ENCODE measurements at places on chromosomes 7 and 10.
A peak's percentile ranks its signal among the peaks of the same experiment; 100 is the strongest.

DNA sequence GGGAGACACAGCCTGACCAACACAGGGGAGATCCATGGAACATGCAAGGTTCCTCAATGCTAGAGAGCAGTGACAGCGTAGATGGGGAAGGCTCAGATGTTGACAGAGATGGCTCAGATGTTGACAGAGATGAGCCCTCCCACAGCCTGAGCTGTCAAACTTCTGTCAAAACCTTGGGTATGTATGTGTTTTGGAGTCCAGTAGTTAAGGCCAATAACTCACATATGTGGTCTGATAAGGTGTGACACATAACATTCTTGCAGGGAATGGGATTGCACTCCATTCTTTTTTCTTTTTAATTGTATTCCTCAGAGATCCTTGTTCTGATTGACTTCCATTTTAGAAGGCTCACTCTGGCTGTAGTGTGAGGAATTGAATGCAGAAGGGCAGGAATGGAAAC is 136.3 kb downstream of the C1GALT1 start:
- no peaks in the 10 kb centered on the region for H3K36me3 ChIP-seq
- H3K4me3 ChIP-seq, result no peak overlapping the region
- H3K27ac ChIP-seq, result no peak overlapping the region
- H3K4me1 ChIP-seq, result no peaks in the 10 kb centered on the region
- no peaks in the 10 kb centered on the region for H3K27me3 ChIP-seq

DNA sequence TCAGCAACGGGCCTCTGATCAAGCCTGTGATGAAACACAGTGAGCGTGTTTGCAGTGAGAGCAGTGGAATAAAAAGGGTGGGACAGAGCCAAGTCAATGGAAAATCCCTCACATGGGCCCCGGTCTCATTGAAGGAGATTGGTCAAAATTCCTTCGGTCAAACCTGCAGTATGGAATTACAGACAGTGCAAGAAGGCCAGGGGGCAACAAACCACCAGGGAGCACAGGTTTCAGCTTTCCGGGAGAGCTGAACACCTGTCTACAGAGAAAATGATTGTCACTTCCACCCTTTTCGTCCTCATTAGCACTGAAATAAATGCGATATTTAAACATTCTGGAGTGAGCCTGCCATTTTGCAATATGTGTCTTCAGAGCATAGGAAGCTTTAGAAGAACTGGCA is 92.9 kb downstream of the GPR26 start:
- H3K27ac ChIP-seq, result no peak overlapping the region
- H3K27me3 ChIP-seq, result no peaks in the 10 kb centered on the region
- no peak overlapping the region for H3K4me3 ChIP-seq
- DNase-seq, result no peak

- no peak overlapping the region for H3K27ac ChIP-seq
- H3K4me3 ChIP-seq, result no peak overlapping the region
- H3K27me3 ChIP-seq, result no peaks in the 10 kb centered on the region
- DNase-seq, result no peak
- H3K36me3 ChIP-seq, result no peaks in the 10 kb centered on the region
Measured at GRCh38 chr10:119863951-119864565, 8.6 kb downstream of the MCMBP start.

DNA sequence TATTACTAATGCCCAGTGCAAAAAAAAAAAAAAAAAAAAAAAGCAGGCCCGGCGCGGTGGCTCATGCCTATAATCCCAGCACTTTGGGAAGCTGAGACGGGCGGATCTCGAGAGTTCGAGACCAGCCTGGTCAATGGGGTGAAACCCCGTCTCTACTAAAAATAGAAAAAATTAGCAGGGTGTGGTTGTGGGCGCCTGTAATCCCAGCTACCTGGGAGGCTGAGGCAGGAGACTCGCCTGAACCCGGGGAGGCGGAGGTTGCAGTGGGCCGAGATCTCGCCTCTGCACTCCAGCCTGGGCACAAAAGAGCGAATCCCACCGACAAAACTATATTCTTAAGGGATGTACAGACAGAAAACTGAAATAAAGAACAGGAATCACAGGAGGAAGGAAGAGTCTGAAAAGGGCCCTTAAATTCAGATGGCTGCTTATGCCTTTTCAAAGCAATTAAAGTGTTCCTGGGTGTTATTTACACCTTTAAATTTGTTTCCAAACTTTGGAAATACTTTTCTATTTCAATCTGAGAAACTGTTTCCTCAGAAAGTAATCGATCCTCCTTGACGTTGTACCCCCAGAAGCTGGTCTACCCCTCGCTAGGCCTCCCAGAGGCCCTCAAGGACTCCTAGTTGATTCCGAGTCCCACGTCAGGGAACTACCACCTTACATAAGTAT is 2.0 kb upstream of the KMT2E start:
- H3K27ac ChIP-seq, result peak overlapping the region; percentile 99
- peak overlapping the region; percentile 97 for H3K4me3 ChIP-seq
- H3K4me1 ChIP-seq, result peaks cover 29% of the 10 kb centered on the region
- H3K27me3 ChIP-seq, result no peaks in the 10 kb centered on the region
- peaks cover 3% of the 10 kb centered on the region for H3K36me3 ChIP-seq
- DNase-seq, result no peak

GRCh38 chr7:91128683-91129348 is 135.4 kb upstream of the FZD1 start:
- no peak for DNase-seq
- no peak overlapping the region for H3K4me3 ChIP-seq

DNA sequence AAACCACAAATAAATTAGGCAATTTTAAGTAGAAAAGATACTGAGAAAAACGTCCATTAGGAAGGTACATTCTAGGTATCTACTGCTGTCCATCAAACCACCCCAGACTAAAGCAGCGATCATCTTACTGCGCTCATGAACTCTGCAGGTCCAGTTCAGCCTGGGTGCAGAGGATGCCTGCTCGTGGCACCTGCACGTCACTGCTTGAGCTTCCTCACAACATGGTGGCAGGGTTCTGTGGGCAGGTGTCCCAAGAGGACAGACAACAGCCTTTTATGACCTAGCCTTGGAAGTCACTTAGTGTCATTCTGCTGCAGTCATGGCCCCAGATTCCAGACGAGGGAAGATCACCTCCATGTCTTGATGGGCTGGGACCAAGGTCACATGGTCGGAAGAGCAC is 93.4 kb downstream of the MICALL2 start:
- no peaks in the 10 kb centered on the region for H3K36me3 ChIP-seq
- H3K4me1 ChIP-seq, result no peaks in the 10 kb centered on the region
- no peak overlapping the region for H3K4me3 ChIP-seq

DNA sequence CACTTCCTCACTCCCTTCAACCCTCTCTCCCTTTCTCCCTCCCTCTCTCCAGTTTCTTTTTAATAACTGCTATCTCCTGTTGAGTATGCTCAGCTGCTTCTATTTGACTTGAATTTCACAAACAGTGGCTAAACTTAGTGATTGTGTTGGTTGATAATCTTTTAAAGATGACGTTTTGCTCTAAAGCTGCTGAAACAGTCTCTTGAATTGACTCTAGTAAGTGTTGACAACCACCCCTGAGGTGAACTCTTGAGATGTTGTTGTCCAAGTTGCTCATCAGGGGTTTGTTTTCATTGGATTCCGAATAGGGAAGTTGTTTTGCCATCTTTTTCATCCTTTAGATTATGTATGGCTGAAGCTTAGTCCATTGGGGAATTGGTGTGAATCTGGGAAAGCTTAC is 176.2 kb downstream of the TWIST1 start:
- no peaks in the 10 kb centered on the region for H3K4me1 ChIP-seq
- H3K27me3 ChIP-seq, result no peaks in the 10 kb centered on the region
- DNase-seq, result no peak
- no peak overlapping the region for H3K27ac ChIP-seq

DNA sequence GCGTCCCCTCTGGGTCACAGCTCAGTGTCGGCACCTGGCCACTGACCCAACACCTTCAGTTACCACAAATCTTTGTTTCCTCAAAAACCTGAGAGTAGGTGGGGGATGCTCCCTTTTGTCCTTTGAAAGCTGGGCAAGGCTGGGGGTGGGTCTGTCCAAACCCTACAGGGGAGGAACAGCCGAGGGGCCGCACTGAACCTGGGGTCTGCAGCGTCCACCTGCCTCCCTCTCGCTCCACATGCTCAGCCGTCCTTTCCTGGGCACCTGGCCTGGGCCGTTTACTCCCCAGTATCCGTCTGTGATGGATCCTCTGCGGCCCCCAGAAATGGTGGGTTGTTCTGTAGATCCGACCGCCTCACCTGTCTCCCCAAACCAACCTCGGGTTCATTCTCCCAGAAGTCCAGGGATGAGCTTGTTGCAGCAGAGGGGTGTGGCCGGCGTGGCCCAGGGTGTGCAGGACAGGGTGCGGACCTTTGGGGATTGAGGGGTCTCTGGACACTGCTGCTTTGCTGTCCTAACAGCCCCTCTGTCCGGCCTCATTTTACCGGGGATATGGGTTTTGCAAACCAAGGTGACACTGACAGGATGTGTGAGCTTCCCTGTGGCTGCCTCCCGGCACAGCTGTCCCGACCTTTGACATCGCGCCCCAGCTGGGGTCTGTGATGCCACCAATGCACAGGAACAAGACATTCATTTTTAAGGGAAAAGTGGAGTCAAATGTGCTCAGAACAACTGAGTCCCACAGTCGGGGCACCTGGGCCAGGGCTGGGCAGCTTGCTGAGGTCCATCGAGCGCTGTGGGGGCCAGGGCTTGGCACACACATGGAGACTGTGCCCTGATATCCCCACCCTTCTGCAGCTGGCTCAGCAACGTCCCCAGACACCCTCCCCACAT is 115.9 kb downstream of the VIPR2 start:
- DNase-seq, result no peak
- peaks cover 10% of the 10 kb centered on the region for H3K27me3 ChIP-seq
- no peaks in the 10 kb centered on the region for H3K36me3 ChIP-seq
- no peak overlapping the region for H3K4me3 ChIP-seq

DNA sequence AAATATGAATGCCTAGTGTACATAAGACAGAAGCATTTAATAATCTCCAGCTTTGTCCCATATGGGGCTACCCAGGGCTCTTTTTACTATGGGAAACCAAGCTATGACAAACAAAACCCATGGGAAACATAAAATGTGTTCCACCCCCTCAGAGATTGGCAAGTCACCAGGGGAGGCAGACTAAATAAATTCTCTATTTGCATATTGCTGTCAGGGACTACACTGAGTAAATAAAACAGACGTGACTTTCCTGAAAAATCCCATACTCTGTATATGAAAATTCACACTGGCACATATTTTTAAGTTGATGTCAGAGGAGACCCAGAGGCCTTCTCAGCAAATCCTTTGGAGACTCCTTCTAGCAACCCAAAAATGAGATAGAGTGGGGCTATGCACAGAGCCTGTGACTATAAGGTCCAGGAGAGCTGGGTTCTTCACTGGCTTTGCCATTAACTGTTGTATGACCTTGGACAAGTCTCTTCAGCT is 44.0 kb upstream of the HPSE2 start:
- peaks cover 7% of the 10 kb centered on the region for H3K27me3 ChIP-seq
- no peaks in the 10 kb centered on the region for H3K36me3 ChIP-seq
- no peak overlapping the region for H3K4me3 ChIP-seq
- DNase-seq, result no peak

GRCh38 chr10:58661336-58661735 is 148.7 kb downstream of the BICC1 start:
- DNase-seq, result no peak
- no peaks in the 10 kb centered on the region for H3K27me3 ChIP-seq
- H3K4me1 ChIP-seq, result no peaks in the 10 kb centered on the region
- no peaks in the 10 kb centered on the region for H3K36me3 ChIP-seq

DNA sequence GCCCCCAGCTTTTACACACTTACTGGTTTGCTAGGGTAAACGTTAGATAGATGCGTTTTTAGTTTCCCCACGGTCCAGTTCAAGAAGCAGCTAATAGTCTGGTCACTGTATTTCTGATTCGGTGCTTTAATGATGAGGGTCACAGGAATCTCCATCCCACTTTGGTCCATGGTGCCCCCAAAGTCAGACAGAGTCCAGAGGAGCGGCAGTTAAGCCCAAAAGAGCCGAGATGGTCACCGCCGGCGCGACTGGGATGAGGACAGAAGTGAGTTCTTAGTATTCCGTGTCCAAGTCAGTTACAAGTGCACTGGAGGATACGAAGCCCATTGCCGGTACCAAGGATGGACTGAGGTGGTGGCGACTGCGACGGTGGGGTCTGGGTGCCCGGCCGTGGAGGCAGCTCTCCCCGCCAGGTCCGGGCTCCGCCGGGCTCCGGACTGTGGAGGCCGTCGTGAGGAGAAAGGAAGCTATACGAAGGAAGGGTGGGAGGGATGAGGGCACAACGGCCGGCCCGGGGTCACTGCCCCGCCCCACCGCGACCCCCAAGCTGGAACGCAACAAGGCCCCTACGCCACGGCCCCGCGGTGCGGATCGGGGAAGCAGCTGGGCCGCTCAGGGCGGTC is 663 bp downstream of the HERPUD2 start:
- DNase-seq, result peak; percentile 23
- no peaks in the 10 kb centered on the region for H3K27me3 ChIP-seq
- H3K27ac ChIP-seq, result peak overlapping the region; percentile 95
- peaks cover 35% of the 10 kb centered on the region for H3K4me1 ChIP-seq
- H3K36me3 ChIP-seq, result peaks cover 2% of the 10 kb centered on the region

DNA sequence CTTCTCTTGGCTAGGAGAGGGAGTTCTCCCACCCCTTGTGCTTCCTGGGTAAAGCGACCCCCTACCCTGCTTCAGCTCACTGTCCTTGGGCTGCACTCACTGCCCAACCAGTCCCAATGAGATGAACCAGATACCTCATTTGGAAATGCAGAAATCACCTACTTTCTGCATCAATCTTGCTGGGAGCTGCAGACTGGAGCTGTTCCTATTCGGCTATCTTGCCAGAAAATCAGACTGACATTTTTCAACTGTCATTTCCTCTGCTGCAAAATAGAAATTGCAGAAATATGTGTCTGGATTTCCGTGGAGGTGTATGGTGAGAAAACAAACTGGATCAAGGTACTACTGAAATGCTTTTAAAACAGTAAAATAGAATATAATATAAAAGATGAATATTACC is 43.0 kb upstream of the CYP2C18 start:
- H3K4me3 ChIP-seq, result no peak overlapping the region
- no peak for DNase-seq
- no peak overlapping the region for H3K27ac ChIP-seq

GRCh38 chr7:46811529-46811928 is 770.4 kb downstream of the TNS3 start:
- H3K27ac ChIP-seq, result no peak overlapping the region
- H3K27me3 ChIP-seq, result no peaks in the 10 kb centered on the region
- H3K4me3 ChIP-seq, result no peak overlapping the region

GRCh38 chr7:23165316-23165715 is 16.5 kb upstream of the NUP42 start:
- H3K27ac ChIP-seq, result no peak overlapping the region
- H3K36me3 ChIP-seq, result peaks cover 5% of the 10 kb centered on the region
- no peaks in the 10 kb centered on the region for H3K4me1 ChIP-seq
- H3K4me3 ChIP-seq, result no peak overlapping the region
- H3K27me3 ChIP-seq, result no peaks in the 10 kb centered on the region
